ENCODE measurements at places on chromosomes 3 and 15.

- DNase-seq = no peak
Observed at GRCh38 chr3:143875546-143875945, 27.3 kb upstream of the SLC9A9 start.

DNA sequence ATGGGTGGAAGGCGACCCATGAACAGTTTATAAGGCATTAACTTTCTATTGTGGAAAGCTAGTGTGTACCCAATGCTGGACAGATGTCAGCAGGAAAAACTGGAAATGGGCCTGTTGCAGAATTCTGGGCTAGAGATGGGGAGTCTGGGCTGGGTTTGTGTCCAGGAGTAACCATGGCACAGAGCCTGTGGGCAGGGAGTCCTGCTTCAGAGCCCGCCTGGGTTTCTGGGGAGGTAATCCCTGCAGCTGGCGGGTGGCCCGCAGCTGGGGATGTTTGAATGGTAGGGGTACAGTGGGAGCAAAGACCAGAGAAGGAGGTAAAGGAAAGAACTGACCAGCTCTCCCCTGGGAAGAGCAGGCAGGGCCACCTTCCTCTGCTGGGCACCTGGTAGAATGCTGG is 25.7 kb downstream of the ACAA1 start:
- DNase-seq = no peak

DNA sequence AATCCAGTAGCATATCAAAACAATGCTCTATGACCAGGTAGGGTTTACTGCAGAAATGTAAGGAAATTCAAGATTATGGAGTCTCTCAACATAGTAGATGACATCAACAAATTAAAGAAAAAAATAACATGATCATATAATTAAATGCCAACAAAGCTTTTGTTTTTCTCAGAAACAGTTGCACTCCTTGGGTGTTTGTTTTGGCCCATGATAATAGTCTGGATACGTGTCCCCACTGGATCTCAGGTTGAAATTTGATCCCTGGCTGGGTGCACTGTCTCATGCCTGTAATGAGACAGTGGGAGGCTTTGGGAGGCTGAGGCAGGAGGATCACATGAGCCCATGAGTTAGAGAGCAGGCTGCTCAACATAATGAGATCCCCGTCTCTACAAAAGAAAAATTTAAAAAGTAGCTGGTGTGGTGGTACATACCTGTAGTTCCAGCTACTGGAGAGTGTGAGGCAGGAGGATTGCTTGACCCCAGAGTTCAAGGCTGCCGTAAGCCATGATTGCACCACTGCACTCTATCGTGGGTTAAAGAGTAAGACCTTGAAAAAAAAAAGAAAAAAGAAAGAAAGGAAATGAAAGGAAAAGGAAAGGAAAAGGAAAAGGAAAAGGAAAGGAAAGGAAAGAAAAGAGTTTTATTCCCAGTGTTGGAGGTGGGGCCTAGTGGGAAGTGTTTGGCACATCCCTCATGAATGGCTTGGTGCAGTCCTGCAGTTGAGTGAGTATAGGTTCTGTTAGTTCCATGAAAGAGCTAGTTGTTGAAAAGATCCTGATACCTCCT is 53.3 kb upstream of the FOXB1 start:
- no peak for DNase-seq

- DNase-seq = no peak
Observed at GRCh38 chr3:126990890-126991289, 8.0 kb downstream of the PLXNA1 start.

- no peak for DNase-seq
Observed at GRCh38 chr3:101249522-101249921, 70.9 kb downstream of the IMPG2 start.

GRCh38 chr15:60526127-60526616 is 47.2 kb upstream of the ICE2 start:
- DNase-seq = no peak

DNA sequence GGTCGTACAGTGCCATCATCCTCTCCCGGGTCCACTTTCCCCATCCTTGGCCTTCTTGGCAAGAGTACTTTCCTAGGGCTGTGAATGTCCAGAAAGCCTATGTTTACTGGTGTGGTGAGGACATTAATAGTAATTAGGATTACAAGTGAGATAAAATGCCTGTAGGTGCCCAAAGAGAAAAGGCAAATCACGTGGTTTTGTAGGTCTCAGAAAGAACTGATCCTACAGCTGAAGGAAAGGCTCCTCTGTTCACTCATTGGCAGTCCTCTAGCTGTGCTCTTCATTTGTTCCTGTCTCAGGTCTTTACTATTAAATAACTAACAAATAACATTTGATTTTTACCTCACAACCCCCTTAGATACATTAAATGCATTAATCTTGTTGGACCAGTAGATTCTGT is 220.1 kb upstream of the CBLB start:
- no peak for DNase-seq

GRCh38 chr15:52163321-52164190 is 27.6 kb downstream of the GNB5 start:
- no peak for DNase-seq

DNA sequence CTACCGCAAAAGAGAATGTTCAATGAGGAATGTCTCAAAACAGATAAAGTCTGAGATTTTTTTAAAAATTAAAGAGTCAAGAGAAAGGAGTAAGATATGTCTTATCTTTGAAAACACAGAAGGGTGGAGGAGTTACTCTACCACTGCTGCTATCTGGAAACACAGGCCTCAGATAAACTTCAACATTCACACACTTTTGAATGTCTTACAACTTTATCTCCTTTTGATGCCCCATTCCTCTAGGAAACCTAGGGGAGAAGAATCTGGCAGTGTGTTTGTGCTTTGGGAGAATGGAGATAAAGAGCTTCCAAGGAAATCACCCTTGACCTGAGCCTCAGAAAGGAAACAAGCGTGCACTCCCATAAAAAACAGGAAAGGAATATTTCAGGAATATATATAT is 468.2 kb downstream of the PLOD2 start:
- no peak for DNase-seq

GRCh38 chr15:52527911-52528563 is 643 bp downstream of the MYO5A start:
- no peak for DNase-seq

DNA sequence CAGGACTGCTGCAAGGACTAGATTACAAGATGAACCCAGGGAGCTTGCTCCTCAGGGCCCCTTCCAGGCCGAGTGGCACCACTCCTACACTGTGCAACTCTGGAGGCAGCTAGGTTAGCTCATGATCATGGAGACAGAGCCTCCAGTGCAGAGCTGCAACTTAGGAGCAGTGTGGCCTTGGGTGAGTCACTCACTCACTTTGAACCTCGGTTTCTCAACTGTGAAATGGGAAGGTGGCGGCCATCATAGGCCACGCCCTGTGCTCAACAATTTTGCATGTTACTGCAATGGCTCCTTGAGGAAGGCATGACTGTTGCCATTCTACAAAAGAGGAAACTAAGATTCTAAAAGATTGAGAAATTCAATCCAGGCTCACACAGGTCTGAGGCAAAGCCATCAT is 11.2 kb upstream of the CXCR6 start:
- no peak for DNase-seq

DNA sequence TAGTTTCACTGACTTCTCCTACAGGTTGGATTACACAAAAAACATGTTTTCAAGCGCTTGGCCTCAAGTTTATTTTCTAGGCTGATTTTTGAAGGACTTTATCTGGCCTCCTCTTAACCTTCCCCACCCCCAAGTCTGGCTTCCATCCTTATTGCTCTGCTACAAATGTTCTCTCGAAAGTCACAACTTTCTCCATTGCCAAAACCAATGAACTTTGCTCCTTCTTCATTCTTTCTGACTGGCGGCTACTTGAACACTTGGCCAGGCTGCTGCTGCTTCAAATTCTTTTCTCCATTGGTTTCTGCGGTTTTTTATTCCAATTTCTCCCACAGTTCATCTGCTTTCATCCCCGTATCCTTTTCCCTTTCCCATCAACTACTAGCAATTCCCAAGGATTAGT is 106.6 kb downstream of the TOP2B start:
- DNase-seq = no peak

GRCh38 chr3:79038636-79039035 is 729.2 kb downstream of the ROBO1 start:
- DNase-seq = no peak

GRCh38 chr15:31366169-31366734 is 39.6 kb downstream of the KLF13 start:
- DNase-seq = no peak

DNA sequence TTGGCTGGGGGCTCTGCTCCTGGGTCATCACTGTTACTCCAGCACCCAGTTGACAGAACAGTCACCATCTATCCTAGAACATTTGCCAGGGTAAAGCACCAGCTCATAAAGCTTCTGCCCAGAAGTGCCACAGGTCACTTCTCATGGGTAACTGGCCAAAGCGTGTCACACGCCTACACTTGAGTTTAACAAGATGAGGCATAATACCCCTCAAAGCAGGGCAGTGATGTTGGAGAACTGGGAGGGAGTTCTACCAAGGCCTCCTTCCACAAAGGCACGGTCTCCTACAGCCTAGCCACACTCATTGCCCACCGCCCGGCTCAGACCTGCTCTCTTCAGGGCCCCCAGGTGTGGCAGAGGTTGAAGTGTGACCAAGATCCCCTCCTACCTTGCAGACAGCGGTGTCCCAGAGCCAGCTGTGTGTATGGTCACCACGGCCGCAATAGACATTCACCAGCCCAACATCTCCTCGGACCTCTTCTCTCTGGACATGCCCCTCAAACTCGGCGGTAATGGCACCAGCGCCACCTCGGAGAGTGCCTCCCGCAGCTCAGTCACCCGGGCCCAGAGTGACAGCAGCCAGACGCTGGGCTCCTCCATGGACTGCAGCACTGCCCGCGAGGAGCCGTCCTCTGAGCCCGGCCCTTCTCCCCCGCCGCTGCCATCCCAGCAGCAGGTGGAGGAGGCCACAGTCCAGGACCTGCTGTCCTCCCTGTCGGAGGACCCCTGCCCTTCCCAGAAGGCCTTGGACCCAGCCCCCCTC is 107.7 kb downstream of the ETFA start:
- no peak for DNase-seq

DNA sequence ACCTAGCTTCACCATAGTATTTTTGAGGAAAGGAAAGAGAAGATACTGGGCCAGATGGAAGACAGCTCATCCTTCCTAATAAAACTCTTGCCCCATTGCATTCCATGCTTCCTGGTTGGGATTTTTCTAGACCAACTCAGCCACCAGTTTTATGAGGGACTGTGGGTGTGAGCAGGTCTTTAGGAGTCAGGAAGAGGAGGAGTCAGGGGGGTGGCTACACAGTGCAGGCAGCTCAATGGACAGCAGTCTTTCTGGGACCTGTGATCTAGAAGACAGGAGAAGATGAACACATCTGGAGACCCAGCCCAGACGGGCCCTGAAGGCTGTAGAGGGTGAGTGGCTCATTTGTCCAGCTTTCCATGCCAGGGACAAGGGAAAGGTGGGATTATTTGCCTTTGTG is at the start of gene NOX5:
NOX5 (plus strand) TSS at position 242 of the 400 bp plus-strand sequence; CDS start at position 283, 41 bp downstream.
- DNase-seq = no peak

- no peak for DNase-seq
Observed at GRCh38 chr3:110932567-110932966, 139.0 kb upstream of the NECTIN3 start.

GRCh38 chr3:132974097-132974496 is 64.1 kb upstream of the TMEM108 start:
- no peak for DNase-seq

DNA sequence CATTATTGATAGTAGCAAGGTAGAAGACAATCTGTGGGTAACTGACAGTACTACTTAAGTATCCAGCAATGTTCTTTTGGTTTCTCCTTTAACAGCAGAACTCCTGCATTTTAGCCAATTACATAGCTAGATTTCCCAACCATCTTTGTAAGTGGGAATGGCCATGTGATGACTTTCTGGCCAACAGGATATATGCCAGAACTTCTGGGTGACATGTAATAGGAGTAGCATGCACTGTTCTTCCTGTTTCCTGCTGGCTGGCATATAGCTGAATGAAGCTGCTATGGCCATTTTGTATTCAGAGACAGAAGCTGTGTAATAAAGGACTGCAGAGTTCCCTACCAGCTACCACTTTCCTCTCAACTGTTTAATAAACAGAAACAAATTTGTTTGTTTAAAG is 18.0 kb downstream of the SPICE1 start:
- no peak for DNase-seq

DNA sequence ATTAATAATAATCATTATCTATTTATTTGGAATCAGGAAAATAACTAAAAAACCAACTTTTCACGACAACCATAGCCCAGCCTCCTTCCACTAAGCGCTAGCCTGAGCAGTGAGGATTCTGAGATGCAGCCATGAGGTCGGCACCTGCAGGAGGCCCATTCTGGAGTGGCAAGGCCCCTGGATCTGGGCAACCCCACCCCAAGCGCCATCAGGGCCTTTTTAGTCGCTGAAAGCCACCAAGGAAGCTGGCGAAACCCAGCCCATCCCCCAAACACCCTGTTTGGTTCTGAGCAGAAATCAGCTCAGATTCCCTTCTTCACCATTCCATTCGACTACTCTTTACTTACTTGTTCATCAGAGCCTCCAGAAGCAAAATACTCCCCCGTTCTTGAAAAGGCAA is 29.5 kb downstream of the POC1A start:
- no peak for DNase-seq

- no peak for DNase-seq
Observed at GRCh38 chr3:104521606-104522336, 844.9 kb upstream of the ALCAM start.

GRCh38 chr15:65033659-65034269 is 4.3 kb upstream of the MTFMT start:
- DNase-seq = peak; percentile 23

- no peak for DNase-seq
Observed at GRCh38 chr3:149487598-149488197, 13.2 kb downstream of the TM4SF4 start.

DNA sequence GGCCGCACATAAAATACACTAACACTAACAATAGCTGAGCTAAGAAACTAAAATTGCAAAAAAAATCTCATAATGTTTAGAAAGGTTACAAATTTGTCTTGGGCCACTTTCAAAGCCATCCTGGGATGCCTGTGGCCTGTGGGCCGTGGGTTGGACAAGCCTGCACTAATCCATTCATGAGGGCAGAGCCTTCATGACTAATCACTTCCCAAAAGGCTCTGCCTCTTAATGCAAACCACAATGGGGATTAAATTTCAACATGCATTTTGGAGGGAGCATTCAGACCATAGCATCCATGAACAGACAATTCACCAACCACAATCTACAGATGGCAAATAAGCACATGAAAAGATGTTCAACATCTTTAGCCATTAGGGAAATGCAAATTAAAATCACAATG is 128.2 kb downstream of the SUCLG2 start:
- DNase-seq = no peak

GRCh38 chr15:91956026-91956723 is 102.7 kb downstream of the SLCO3A1 start:
- no peak for DNase-seq

DNA sequence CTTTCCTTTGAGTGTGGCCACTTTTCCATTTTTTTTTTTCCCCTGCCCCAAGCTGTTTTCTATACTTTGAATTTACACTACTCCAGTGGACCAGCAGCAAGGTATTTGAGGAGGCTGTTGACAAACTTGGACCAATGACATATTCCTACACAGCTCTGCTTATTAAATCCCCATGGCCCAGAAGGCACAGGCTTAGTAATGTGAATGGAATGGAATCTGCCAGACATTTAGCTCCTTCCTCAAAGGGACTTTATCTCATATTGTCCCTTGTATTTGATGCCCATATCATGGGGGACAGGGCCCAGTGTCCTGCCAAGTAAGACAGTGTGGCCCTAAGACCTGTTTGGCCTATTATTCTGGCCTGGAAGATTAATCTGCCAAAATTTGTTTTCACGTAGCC is 107.5 kb downstream of the CHCHD6 start:
- no peak for DNase-seq

GRCh38 chr3:5226783-5227182 is 39.3 kb downstream of the EDEM1 start:
- DNase-seq = peak; percentile 19

GRCh38 chr3:4827767-4828166 is 151.5 kb upstream of the BHLHE40 start:
- DNase-seq = no peak

GRCh38 chr3:22089284-22089683 is 338.3 kb upstream of the ZNF385D start:
- peak; percentile 6 for DNase-seq

Data from NCI-H748 treated with DMSO at 0.1 percent for 48 hours (cell line).